ENCODE measurements at places on chromosomes 2 and 18.

GRCh38 chr18:37435150-37435867 is 130.3 kb downstream of the CELF4 start:
- DNase-seq = no peak

DNA sequence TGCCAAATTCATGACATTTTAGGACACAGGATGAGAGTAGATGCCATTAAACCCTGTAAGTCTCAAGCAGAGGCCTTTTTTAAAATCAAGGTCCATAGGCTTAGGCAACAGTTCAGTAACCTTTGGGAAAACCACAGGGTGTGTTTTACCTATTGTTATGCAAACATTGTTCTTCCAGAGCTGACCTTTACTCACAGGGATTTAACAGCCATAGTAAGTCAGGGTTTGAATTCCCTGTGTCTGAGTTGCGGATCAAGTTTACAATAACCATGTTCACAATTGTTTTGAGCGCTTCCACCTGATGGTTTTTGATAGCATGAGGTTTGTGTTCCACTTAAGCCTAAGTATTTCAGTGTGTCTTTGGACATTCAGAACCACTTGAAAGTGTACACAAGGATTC is 160.1 kb upstream of the BOD1L2 start:
- DNase-seq = peak; percentile 21

GRCh38 chr18:54647176-54647575 is 56.1 kb downstream of the DYNAP start:
- no peak for DNase-seq

GRCh38 chr2:134586326-134586965 is 132.4 kb downstream of the TMEM163 start:
- DNase-seq = no peak

- DNase-seq = no peak
Measured at GRCh38 chr2:74867841-74868658, 34.1 kb downstream of the HK2 start.

Data from NCI-H748 treated with DMSO at 0.1 percent for 48 hours (cell line).